ENCODE measurements at places on chromosomes 16 and 17. TPM values are rescaled to one million over a fixed set of nuclear protein-coding genes. Genes with fewer than 3 reads are reported as not detected.

DNA sequence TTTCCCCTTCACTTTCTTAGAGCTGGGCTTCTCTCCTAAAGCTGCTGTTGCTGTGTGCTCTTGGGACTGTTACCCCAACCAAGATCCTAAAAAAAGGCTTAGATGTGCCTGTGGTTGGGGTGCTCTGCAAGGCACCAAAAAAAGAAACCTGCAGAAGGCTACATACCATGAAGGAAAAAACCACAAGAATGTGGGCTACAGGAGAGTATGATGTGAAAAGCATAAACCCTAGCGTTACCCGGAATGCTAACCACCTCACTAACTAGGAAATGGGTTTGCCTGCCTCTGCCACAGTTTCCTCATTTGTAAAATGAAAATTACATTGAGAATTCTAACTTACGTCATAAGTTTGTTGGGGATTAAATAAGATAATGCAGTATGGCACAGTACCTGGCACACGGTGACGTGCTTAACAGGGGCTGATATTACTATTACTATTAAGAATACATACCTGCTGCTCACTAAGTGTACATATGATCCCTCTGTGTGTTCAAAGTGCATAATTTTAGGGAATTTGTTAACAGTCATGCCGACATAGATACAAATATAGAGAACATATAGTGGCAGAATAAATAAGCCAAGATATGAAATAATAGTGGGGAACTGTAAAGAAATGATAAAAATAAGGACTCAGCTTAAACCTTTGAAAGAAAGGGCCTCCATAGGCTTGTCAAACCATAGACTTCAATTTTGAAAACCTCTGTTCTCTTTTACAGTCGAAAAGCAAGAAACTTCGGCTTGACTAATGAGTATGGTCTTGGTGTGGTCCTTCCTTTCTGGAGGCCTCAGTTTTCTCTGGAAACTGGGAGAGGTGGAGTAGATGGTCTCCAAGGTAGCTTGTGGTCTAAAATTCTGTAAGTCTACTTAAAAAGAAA lies 177.8 kb upstream of the TBX2 start:
- no peaks in the 10 kb centered on the region for H3K27me3 ChIP-seq
- no peaks in the 10 kb centered on the region for H3K4me1 ChIP-seq
- no peak for DNase-seq
- no peaks in the 10 kb centered on the region for H3K36me3 ChIP-seq
- H3K27ac ChIP-seq, result no peak overlapping the region

- DNase-seq, result no peak
- no peak overlapping the region for H3K4me3 ChIP-seq
- H3K27ac ChIP-seq, result no peak overlapping the region
- no peaks in the 10 kb centered on the region for H3K27me3 ChIP-seq
Observed at GRCh38 chr17:74715144-74715543, 2.4 kb upstream of the CD300LF start.

GRCh38 chr17:44207743-44208142 lies 8.1 kb upstream of the ATXN7L3 start:
- H3K36me3 ChIP-seq, result no peaks in the 10 kb centered on the region
- DNase-seq, result no peak
- H3K27me3 ChIP-seq, result no peaks in the 10 kb centered on the region
- no peaks in the 10 kb centered on the region for H3K4me1 ChIP-seq

GRCh38 chr17:6421700-6422604 lies 13.0 kb downstream of the AIPL1 start:
- H3K27me3 ChIP-seq, result no peaks in the 10 kb centered on the region
- no peaks in the 10 kb centered on the region for H3K4me1 ChIP-seq
- no peak overlapping the region for H3K4me3 ChIP-seq
- DNase-seq, result peak; percentile 71
- no peak overlapping the region for H3K27ac ChIP-seq

DNA sequence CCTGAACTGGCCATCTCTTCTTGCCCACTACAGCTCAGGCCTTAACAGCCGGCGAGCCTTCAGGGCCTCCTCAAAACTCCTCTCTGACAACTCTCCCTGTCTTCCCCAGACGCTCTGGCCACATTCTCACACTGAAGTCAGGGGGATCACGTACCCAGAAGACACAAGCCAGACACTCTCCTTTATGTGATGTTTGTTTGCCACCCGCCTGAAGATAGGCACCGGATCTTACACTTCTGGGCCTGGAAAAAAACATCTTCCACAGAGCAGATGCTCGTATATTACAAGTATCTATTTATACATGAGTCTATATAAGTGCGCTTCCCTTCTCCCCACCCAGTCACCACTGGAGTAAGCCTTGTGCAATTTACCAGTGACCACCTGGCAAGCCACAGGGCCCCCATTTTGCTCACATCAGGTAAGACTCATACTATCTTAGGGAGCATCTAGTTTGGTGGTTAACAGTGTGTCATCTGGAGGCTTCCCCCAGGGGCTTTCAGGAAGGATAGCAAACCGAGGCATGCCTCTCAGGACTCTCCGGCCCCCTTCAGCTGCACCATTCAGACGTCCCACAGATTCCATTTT lies 349.4 kb downstream of the SOX9 start:
- DNase-seq, result no peak
- H3K4me1 ChIP-seq, result no peaks in the 10 kb centered on the region
- H3K27ac ChIP-seq, result no peak overlapping the region
- H3K27me3 ChIP-seq, result no peaks in the 10 kb centered on the region
- H3K4me3 ChIP-seq, result no peak overlapping the region

- no peak overlapping the region for H3K27ac ChIP-seq
- H3K36me3 ChIP-seq, result no peaks in the 10 kb centered on the region
- H3K27me3 ChIP-seq, result peaks cover 19% of the 10 kb centered on the region
- peaks cover 32% of the 10 kb centered on the region for H3K4me1 ChIP-seq
Observed at GRCh38 chr16:722835-723633, 2.1 kb downstream of the ANTKMT start.

Gene KCNH4
- total RNA-seq, result not detected

Gene CBX8
- total RNA-seq, result not detected

- no peak overlapping the region for H3K4me3 ChIP-seq
- H3K27ac ChIP-seq, result no peak overlapping the region
- DNase-seq, result no peak
- H3K27me3 ChIP-seq, result no peaks in the 10 kb centered on the region
- no peaks in the 10 kb centered on the region for H3K36me3 ChIP-seq
Observed at GRCh38 chr16:28549301-28549899, 4.3 kb upstream of the SGF29 start.

Gene PRSS21
- total RNA-seq, result not detected

Gene ZDHHC1
- 27.6 TPM for total RNA-seq

DNA sequence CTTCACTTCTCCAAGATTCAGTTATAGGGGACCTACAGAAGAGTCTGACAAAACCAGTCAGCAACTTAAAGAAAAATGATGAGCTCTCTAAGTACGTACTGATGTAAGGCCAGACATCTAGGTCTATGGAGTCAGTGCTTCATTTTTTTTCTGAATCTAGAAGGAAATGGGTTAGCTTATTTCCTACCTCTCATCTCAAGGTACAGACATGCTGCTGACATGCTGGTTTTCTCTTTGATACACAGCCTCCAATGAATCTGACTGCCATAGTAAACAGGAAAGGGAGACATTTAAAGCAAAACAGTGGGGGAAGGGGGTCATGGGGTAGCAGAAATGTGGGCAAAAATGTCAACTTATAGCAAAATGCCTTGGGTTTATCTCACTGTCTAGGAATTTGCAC lies 16.4 kb downstream of the CDR2 start:
- no peaks in the 10 kb centered on the region for H3K4me1 ChIP-seq
- H3K27me3 ChIP-seq, result no peaks in the 10 kb centered on the region
- no peak overlapping the region for H3K4me3 ChIP-seq
- H3K27ac ChIP-seq, result no peak overlapping the region

Gene VMO1
- not detected for total RNA-seq

DNA sequence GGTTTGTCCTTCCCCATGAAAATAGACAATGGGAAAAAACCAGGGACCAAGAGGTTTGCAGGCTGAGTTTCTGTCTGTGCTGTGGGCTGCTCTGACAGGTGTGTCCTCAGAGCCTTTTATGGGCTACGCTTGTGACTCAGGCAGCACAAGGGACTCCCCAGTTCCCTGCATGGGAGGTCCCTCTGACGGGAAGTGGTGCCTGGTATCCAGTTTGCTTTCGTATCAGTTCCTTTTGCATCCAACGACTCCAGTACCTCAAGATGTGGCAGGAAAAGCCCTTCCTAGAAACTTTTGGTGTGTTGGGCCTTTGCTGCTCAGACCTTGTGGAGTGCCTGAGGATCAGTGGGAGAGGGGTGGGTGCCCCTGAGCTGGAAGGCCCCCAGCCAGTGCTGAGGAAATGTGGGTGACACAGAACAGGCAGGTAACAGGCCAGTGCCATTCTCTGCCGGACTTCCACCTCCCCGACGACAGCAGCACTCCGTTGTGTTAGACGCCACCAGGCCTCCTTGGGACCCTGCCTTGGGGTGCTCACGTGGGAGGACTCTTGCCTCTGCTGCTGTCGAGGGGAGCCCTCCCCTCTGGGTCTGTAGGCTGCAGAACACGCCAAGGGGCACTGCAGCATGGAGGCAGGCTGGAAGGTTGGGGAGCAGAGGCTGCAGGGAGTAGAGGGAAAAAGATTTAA lies 38.4 kb upstream of the IRF8 start:
- no peaks in the 10 kb centered on the region for H3K27me3 ChIP-seq
- H3K4me3 ChIP-seq, result no peak overlapping the region
- H3K27ac ChIP-seq, result no peak overlapping the region

Gene SGF29
- 36.9 TPM for total RNA-seq
